ENCODE measurements at places on chromosomes 13 and 19. TPM values are rescaled to one million over a fixed set of nuclear protein-coding genes. Genes with fewer than 3 reads are reported as not detected.

GRCh38 chr19:51891193-51891747 lies 3.5 kb upstream of the ZNF577 start:
- DNase-seq: no peak

GRCh38 chr13:34762312-34762711 lies 179.8 kb upstream of the NBEA start:
- no peak for DNase-seq

DNA sequence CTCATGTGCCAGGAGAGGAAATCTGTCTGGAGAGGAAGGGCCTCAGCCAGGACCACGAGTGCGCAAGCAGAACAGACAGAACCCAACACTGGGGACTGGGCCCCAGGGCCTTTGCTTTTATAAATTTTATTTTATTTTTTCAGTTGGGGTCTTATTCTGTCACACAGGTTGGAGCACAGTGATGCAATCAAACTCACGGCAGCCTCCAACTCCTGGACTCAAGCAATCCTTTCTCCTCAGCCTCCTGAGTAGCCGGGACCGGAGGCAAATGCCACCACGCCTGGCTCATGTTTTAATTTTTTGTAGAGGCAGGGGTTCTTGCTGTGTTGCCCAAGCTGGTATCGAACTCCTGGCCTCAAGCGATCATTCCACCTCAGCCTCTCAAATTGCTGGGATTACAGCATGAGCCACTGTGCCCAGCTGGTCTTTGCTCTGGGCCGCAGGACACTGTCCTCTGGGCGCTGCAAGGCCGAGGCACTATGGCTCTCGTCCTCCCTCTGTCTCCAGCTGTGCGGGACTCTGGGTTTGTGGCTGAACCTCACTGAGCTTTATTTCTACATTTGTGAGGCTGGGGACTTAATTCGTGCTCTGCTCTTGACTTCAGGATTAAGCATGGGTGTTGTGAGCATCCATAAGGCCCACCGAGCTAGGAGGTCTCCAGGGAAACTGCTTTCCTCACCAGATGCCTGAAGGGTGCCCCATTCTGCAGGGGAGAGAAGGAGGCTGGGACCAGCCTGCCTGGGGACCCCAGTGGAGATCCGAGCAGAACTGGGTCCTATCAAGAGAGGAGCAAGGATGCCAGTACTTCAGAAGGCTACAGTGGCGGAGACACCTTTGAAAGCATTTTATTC lies 144.2 kb upstream of the VSTM2B start:
- peak; percentile 6 for DNase-seq

DNA sequence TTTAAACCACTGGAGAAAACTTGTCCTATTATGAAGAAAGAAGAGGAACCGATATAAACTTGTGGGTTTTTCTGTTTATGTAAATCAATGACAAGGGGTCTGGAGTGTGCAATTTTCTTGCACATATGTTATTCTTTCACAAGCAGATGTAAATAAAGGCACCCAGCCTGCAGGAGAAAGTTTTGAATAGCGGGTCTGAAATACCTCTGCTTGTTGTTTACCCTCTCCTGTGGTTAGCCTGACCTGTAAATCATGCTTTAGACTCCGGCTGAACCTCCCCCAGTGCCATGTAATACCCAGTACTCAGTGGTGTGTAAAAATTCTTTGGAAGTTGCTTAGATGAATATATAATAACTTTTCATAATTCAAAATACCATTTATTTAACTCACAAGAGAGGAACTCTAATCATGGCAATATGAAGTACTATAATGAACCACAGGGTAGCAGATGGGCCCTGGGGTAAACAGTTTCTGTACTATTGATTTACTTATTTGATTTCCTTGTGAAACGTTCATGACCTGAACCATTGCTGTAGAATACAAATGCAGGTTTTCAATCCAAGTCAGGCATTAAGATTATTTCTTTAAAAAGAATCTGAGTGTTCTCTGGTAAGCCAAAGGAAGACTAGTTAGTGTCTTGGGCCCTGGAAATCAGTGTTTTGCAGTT lies 245.1 kb downstream of the LMO7 start:
- no peak for DNase-seq

GRCh38 chr19:48492925-48493717 lies 18.5 kb downstream of the LMTK3 start:
- DNase-seq: peak; percentile 97

DNA sequence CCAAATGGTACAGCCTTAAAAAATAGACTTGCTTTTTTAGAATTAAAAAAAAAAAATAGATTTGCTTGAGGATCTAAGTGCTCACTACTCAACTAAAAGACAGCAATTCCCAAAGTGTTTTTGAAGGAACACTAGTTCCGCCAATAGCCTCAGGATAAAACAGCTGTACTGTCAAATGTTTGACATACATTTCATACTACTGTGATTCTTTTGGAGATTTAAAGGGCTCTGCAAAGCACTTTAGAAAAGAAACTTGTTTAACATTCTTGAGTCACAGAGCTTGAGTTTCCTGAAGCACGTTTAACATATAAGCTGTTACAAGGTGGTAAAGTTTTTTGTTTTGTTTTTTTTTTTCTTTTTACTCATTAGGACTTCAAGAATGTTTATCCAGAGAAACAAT lies 23.1 kb upstream of the KLF5 start:
- no peak for DNase-seq

GRCh38 chr19:48295458-48295857 lies 25.6 kb downstream of the ZNF114 start:
- no peak for DNase-seq

DNA sequence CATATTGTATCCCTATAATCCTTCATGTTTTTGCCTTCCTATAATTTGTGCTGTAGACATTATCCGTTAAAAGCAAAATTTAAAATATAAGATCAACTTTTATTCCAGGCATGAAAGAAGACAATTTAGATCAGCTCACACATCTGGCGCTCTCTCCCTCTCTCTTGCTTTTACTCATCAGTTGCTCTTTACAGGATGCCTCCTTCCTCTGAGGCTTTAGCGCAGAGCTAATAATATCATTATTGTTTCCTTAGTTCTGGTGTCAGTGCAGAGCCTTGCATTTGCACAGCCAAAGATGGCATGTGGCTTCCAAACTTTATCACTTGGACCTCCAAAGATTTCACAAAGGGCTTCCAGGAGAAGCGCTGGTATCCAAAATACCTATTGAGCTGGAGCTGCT lies 295.1 kb downstream of the FGF9 start:
- no peak for DNase-seq

GRCh38 chr19:45960595-45961235 lies 12.9 kb downstream of the NOVA2 start:
- no peak for DNase-seq

DNA sequence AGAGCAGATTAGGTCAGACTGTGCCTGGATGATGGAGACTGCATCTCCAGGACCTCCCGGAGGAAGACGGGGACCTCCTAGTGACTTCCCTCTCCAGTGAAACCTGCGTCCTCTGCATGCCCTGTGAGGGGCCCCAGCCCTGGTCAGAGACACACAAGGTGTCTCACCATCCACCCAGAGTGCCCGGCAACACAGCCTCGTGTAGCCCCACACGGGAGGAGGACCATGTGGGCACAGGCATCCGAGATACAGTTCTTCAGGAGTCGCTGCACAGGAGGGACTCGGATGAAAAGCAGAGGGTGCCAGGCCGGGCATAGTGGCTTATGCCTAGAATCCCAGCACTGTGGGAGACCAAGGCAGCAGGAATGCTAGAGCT lies 64.8 kb downstream of the PEPD start:
- DNase-seq: peak; percentile 33

GRCh38 chr13:99228737-99229691 lies 28.4 kb downstream of the UBAC2 start:
- no peak for DNase-seq

- no peak for DNase-seq
Measured at GRCh38 chr19:835210-835810, 5.5 kb upstream of the PRTN3 start.

DNA sequence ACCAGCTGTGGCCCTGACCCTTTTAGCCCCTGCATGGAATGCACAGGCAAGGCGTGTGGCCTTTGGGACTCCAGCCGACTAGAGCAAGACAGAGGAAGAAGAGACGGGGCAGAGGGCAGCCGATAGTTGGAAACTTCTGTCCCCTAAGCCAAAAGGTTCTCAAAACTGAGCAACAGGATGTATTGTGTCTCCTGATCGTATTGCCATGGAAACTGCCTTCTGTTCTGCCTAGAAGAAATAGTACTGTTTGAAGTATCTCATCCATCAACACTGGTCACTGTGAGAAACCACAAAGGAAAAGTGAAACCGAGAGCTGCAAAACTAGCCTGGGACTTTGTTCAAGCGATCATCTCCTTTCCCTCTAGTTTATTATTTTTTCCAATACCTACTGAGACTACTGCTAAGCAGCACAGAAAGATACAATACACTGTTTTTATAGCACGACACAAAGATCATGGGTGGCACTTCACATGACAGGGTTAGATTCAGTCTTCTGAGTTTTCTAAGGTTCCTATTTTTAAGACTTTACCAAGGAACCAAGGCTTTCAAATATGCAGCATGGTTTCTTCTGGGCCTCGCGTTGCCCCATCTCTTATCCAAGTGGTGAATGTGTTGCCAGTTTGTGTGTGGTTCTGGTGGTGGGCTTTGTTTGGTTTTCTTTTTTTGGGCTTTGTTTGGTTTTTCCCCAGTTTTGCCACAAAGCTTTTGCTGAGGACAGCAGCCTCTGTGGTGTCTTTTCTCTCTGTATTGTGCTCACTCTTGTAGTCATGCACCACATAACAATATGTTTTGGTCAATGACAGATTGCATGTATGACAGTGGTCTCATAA lies 49.3 kb upstream of the GPR183 start:
- DNase-seq: no peak

- DNase-seq: no peak
Measured at GRCh38 chr13:42384265-42384664, 112.3 kb downstream of the AKAP11 start.

DNA sequence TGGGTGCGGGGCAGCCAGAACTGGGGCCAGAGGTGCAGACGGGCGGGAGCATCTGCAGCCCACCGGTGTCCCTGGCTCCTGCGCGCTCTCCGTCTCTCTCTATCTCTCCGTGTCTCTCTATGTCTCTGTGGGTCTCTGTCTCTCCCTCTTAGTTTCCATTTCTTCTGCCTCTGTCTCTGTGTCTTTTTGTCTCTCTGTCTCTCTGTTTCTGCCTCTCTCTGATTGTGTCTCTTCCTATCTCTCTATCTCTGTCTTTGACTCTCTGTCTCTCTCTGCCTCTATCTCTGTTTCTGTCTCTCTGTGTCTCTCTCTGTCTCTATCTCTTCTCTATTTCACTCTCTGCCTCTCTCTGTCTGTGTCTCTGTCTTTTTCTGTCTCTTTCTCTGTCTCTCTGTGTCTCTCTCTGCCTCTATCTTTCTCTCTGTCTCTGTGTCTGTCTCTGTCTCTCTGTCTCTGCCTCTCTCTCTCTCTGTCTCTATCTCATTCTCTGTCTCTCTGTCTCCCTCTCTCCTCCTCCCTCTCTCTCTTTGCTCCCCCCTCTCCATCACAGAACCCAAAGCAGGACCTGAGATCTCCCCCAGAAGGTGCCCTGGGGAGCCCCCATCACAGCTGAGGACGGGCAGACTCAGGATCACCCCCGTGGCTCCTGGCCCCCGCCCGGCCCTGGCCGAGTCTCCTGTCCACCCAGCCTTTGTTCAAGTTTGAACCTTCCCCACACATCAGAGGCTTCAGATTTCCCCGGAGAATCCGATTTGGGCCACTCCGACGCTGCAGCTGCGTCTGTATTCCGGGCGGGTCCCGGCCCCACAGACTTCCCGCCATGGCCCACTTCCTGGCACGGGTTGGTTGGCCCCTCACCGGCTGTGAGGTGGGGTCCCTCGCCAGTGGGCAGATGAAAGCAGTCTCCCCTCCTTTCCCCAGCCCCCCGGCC lies 48.6 kb upstream of the TCF3 start:
- DNase-seq: no peak

- no peak for DNase-seq
Measured at GRCh38 chr19:7250951-7251350, 43.3 kb downstream of the INSR start.

- no peak for DNase-seq
Measured at GRCh38 chr19:12953138-12953798, 3.8 kb downstream of the GADD45GIP1 start.

DNA sequence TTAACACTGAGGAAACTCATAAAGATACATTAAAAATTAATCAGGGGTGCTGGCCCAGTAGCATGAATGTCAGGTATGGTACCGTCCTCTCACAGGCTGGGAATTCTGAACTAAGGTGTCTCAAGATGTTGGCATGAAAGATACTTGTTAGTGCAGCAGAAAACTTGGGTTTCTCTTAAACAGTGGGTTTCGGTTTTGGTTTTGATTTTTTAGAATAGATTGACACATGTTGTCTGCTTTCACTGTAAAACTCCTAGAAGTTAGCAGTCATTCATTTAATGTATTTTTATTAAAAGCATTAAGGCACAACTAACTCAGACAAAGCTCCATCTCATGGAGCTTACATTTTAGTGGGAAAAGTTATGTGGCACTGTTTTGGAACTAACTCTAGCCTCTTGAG lies 3.5 kb upstream of the OBI1 start:
- no peak for DNase-seq

GRCh38 chr13:110393761-110394160 lies 86.7 kb downstream of the COL4A2 start:
- no peak for DNase-seq

DNA sequence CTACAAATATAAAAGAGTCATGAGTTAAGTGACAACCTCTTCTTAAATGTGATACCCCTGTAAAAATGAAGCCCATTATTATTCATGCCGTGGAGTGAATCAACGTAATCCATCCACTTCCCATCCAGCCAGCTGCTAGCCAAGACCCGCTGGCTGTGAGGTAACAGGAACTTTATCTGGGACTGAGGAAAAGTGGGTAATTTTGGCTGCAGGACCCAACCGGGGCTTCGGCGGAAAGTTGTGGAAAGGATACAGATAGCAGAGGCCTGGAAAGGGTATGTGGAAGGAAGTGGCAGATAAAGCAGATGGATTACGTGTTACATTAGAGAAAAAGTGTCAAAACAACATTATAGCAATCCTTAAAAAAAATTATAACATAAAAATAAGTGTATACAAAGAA lies 48.3 kb downstream of the SLC7A1 start:
- DNase-seq: no peak

DNA sequence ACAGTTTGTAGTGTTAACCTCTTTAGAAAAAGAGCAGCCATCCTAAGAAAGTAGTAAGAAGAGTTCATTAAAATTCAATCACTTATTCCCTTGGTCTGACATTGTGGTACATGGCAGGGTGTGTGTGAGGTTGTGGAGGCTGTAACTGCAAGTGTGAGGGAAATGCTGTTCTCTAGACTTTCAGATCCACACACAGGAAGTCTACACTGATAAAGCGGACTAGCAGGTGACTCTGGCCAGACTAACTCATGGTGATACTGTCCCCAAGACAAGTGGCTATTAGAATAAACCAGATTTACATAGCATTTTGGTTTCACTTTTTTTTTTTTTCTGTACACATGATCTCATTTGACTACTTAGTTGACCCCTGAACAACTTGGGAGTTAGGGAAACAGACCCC lies 10.0 kb downstream of the MTIF3 start:
- DNase-seq: no peak

GRCh38 chr19:5955636-5955935 lies 22.4 kb downstream of the RANBP3 start:
- DNase-seq: no peak

Gene CSNK1G2
- total RNA-seq: 68.2 TPM

Gene ZNF540
- 1.8 TPM for total RNA-seq

Gene NUCB1
- total RNA-seq: 131 TPM

Gene FBXO46
- total RNA-seq: 13.8 TPM

Gene CATSPERD
- not detected for total RNA-seq

Gene ELANE
- 1.0 TPM for total RNA-seq

Gene DHX34
- 20.5 TPM for total RNA-seq

Gene ZNF575
- 0.59 TPM for total RNA-seq

Gene PRTN3
- total RNA-seq: 1.1 TPM

Gene NOVA2
- 1.1 TPM for total RNA-seq

Gene ZNF578
- 3.7 TPM for total RNA-seq

Gene KLK4
- total RNA-seq: not detected
